Thyroid gland (tissue), 4 donors: ENCODE measurements at places on chromosomes 6 and 20. TPM values are rescaled to one million over a fixed set of nuclear protein-coding genes. Genes with fewer than 3 reads are reported as not detected.

GRCh38 chr6:170029416-170030283 is 261.2 kb downstream of the DLL1 start:
- DNase-seq = no peak

DNA sequence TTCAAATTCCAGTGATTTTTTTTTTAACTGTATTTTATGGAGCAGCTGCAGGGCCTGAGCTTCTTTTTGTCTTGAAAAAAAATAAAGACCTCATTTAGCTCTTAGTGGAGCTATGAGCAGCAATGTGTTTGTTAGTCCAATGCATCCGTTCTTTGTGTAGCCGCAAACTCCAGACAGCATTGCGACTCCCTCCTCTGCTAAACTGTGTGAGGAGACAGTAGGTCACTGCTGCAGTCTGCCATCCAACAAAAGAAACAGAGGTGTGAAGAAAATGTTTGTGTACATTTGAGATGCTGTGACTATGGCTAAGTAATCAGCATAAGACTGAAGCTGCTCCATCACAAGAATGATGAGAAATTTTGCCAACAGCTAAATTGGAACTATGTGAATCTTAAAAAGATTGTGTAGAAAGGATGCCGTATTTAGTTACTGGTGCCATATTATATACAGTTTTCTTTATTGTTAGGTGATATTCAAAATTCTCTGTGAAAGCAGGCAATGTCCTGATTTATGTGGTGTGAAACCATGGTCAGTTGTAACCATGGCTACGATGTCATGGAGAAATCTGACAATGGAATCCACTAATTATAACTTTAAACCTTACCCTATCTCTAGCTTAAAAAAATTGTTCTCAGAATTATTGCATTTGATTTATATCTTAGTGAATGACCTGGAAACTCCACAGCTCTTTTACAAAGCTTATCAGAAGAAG is 428.8 kb upstream of the EPHA7 start:
- no peak for DNase-seq

- no peak for DNase-seq
Measured at GRCh38 chr6:119517428-119517827, 167.9 kb upstream of the MAN1A1 start.

GRCh38 chr6:100230953-100231316 is 233.8 kb downstream of the SIM1 start:
- DNase-seq = no peak

- no peak for DNase-seq
Measured at GRCh38 chr20:32045999-32046398, 6.0 kb upstream of the HCK start.

- DNase-seq = no peak
Measured at GRCh38 chr20:33159713-33160112, 8.2 kb upstream of the BPIFA2 start.

- DNase-seq = no peak
Measured at GRCh38 chr20:63235399-63235983, at the start of gene BIRC7. Gene BIRC7, plus strand, starts transcription at chr20:63235905. Its CDS starts 192 bp downstream, at chr20:63236097.

The SIRPD gene
- total RNA-seq = not detected

The C6orf118 gene
- total RNA-seq = not detected

The ALDH5A1 gene
- 10.7 TPM for total RNA-seq
